Body of pancreas (tissue), 4 donors: ENCODE measurements at places on chromosomes 2 and 18. TPM values are rescaled to one million over a fixed set of nuclear protein-coding genes. Genes with fewer than 3 reads are reported as not detected.

Gene LONRF2
- total RNA-seq = 14.2 TPM

DNA sequence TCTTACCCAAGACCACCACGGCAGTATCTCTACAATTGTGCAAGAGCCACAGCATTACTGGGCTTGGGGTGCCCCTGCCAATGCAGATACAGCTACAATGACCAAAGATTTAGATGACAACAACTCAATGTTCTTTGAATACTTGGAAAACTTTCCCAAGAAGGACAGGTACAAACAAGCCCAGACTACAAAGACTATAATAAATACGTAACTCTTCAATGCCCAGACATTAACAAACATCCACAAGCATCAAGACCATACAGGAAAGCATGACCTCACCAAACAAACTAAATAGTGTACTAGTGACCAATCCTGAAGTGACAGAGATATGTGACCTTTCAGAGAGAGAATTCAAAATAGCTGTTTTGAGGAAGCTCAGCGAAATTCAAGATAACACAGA lies 62.8 kb downstream of the ICA1L start:
- DNase-seq = no peak

Gene EN1
- not detected for total RNA-seq

DNA sequence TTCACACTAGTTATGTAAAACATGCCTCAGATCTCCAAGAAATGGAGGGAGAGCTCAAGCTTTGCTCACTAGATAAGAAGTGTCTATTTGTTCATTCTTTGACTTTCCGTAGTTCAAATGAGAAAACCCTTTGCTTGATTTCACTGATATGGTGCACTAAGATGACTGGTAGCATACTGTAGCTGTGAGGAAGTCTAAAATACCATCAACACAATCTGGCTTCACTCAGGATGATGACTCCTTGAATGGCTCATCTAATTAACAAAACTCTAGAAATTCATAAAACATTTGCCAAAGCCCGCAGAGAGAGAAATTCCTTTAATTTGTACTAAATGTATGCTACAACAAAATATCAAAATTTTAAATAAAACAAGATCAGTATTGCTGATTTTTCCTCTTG lies 152.8 kb upstream of the STK17B start:
- DNase-seq = no peak

GRCh38 chr2:199339891-199340605 lies 117.7 kb downstream of the SATB2 start:
- DNase-seq = no peak

- peak; percentile 21 for DNase-seq
Measured at GRCh38 chr2:23824777-23825212, 102.1 kb downstream of the ATAD2B start.

Gene GPR39
- 9.6 TPM for total RNA-seq

Gene STPG4
- not detected for total RNA-seq

DNA sequence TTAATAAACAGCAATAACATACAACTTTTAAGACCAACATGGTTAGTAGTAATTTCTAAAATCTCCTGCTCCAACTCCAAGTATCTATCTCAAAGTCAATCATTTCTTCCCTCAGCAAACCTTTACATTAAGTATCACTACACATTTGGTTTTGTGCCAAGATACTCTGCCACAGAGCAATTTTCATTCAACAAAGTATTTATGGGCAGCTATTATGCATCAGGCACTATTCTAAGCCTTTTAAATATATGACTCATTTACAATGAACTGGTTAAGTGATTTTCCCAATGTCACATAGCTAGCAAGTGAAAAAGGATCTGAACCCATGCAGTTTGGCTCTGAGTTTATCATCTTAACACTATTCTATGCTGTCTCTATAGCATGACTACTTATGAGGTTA lies 264.3 kb downstream of the NOL4 start:
- no peak for DNase-seq

DNA sequence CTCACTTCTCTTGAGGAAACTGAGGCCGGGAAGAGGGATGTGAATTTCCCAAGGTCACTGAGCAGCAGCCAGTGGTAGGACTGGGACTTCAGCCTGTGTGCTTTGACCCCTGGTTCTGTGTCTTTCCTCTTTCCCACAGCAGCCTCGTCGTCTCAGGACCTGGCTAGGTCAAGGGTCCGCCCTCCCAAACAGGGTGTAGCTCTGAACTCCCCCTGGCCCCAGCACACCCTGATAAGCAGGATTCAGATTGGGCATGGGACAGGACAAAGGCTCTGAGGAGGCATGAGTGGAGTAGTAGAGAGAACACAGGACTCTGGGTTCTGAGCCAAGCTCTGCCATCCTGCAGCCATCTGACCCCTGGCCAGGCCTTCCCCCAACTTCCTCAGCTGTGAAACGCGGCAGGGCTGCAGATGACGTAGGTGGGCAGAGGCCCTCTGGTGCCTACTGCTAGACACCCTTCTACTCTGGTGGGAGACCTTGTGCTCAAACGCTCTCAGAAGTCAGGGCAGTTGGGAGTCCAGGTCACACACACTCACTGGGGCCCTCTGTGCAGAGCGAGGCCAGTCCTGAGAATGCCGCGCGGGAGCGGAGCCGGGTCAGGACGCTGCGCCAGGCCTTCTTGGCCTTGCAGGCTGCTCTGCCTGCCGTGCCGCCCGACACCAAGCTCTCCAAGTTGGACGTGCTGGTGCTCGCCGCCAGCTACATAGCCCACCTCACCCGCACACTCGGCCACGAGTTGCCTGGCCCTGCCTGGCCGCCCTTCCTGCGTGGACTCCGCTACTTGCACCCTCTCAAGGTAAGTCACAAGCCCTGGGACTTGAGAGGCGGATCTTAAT lies 984 bp downstream of the TCF23 start:
- no peak for DNase-seq

Gene LRRC30
- total RNA-seq = not detected
